ENCODE measurements at places on chromosomes 5 and 9.
A peak's percentile ranks its signal among the peaks of the same experiment; 100 is the strongest.

DNA sequence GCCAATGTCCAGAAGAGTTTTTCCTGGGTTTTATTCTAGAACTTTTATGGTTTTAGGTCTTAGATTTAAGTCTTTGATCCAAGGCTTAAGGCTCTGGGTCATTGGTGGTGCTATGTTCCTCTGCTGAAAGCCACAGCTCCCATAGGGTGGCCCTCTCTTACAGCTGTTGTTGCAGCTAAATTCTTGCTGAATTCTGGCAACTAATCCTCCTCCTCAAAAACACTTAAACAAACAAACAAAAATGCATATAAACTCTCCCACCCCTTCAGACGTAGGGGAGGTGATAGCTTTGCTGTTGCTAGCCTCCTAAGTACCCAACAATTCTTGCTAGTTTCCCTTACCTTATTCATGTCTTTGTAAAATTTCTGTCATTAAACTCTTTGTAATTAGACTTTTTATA, 30.2 kb downstream of the IQGAP2 start:
- no peak for DNase-seq

DNA sequence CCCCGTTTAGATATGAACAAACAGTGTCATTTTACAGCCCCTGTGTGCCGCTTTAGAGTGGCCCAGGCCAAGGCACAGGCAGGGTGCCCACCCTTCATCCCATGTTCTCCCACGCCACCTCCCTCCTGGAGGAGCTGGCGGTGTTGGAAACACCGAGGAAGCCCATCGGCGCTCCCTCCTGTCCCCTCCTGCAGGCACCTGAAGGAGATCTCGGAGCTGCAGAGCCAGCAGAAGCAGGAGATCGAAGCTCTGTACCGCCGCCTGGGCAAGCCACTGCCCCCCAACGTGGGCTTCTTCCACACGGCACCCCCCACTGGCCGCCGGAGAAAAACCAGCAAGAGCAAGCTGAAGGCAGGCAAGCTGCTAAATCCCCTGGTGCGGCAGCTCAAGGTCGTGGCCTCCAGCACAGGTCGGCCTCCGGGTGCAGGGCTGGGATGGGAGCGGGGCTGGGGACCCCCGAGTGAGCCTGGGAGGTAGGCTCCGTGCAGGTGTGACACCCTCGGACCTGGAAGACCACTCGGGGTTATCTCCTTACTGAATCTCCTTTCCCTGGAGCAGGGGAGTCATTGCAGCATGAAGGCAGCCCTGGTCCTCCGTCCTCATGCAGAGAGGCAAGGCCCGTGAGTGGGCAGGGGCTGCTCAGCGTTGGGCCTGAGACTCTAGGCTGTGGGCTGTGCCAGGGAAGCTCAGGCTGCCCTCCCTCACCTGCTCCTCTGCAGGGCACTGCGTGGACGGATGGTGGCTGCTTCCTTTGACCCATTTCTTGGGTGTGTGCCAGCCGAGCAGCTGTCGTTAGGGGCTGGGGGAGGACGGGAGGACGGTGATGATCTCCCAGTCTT, 113.9 kb downstream of the WNK2 start:
- DNase-seq: no peak

GRCh38 chr9:19998153-19998552, 209.3 kb upstream of the SLC24A2 start:
- DNase-seq: peak; percentile 57

DNA sequence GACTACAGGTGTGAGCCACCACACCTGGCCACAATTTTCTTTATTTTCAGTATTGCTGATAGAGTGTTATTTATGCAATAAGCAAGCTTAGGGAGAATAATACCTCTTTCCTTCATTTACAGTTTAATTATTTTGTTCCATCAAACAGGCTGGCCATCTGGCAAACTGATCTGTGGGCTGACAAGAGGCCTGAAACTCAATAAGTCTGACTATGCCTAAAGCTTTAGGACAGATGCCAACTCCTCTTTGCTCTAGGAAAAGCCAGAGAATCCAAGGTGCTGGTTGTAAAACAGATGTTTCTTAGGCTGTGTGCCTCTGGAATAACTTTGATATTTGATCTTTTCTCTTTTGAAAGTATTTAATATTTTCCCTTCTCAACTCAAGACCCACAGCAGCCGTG, 98.4 kb downstream of the TARS1 start:
- no peak for DNase-seq

- DNase-seq: no peak
These were observed 15.2 kb downstream of the CRB2 start for GRCh38 chr9:123371228-123371584.

DNA sequence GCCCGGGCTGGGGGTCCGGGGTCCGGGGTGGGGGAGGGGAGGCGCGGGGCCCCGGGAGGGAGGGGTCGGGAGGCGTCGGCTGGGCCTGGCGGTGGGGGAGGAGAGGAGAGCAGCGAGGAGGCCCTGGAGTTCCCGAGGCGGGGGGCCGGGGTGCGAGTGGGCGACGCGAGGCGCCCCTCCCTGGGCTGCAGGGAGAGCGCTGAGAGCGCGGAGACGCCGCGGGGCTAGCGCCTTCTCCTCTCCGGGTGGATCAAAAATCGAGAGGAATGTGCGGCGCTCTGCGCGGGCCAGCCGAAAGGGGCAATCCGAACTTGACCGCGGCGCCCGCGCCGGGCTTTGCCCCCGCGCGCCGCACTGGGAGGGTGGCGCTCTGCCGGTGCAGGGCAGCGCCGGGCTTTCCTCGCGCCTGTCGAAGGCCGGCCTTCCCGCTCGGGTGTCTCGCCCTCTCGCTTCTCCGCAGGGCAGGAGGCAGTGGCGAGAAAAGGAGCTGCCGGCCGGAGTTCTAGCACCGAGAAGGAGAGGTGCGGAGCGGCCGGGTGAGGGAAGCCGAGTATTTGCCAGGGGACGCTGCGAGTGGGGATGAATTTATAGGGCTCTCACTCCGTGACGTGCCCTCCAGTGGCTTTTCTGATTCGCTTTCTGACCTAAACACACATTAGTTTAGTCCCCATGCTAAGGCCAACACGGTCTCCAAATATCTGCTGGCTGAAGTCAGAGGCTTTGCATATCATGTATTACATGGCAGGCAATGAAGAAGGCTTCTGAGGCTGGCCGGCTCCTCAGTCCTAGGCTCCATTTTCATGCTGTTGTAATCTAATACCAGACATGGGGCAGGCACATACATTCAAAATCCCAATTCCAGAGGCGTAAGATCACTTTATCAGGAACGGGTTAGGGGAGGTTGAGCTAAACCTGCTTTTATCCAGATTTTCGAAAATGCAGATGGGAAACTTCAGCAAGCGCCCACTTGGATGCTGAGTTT, 503 bp upstream of the GDNF start:
- DNase-seq: peak; percentile 25

- DNase-seq: peak; percentile 53
These were observed 161.1 kb downstream of the TARS1 start for GRCh38 chr5:33601881-33602280.

- DNase-seq: no peak
These were observed 5.0 kb upstream of the RHOBTB3 start for GRCh38 chr5:95725937-95726810.

Data from epithelial cell of esophagus (primary cell).